ENCODE measurements at places on chromosomes 13 and 19.

GRCh38 chr13:102117175-102117831 lies 284.5 kb downstream of the FGF14 start:
- DNase-seq = no peak

DNA sequence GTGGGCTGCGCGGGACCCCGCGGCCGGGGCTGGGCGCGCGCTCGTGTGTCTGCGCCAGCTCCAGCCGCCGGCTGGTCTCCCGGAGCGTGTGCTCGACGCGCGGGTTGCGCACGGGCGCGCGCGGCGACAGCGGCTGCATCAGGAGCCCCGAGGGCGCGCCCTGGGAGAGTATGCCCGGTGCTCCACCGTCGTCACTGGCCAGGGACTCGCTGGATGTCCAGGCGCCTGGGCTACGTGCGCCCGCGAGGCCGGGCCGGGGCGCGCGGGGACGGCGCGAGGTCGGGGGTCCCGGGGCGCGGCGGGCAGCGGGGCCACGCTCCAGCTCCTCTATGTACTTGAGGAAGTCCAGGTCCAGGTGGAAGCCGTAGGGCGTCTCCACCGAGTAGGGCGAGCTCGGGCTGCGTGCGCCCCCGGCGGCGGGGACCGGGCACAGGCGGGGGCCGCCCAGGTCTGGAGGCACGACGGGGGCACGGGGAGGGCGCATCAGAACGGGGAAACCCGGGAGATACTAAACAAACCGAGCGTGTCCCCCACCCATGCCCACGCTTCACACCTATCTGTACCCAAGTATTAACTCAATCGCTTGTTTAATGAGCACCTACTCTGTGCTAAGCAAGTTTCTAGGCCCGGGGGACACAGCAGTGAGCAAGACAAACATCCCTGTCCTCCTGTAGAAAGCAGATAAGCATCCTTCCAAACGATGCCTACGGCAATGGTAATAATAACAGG lies 7.6 kb downstream of the KANK3 start:
- DNase-seq = no peak

DNA sequence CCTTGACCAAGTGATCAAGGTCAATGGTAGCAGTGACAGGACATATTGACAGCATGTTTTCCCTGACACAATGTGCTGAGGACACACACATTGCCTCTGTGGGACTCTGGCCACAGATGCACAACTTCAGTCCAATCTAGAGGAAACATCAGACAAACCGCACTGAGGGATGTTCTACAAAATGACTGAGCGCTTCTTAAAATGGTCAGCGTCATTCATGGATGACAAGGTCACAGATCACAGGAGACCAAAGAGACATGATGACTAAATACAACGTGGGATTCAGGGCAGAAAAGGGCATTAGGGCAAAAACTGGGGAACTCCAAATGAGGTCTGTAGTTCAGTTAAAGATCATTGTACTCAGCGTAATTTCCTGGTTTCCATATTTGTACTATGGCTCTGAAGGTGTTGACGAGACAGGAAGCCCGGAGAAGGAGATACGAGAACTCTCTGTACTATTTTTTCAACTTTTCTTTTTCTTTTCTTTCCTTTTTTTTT lies 20.6 kb downstream of the PBX4 start:
- no peak for DNase-seq

DNA sequence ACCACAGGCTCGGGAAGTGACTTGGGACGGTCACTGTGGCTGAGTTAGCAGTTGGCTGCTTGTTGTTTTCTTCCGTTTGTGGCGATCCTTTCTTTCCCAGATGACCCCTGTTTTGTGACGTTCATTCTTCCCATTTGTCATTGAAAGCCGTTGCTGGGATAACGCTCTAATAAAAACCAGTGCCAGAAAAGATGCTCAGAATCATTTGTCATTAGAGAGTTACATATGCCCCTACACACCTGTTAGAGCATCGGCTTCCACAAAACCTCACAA lies 39.3 kb upstream of the MCF2L start:
- DNase-seq = no peak

DNA sequence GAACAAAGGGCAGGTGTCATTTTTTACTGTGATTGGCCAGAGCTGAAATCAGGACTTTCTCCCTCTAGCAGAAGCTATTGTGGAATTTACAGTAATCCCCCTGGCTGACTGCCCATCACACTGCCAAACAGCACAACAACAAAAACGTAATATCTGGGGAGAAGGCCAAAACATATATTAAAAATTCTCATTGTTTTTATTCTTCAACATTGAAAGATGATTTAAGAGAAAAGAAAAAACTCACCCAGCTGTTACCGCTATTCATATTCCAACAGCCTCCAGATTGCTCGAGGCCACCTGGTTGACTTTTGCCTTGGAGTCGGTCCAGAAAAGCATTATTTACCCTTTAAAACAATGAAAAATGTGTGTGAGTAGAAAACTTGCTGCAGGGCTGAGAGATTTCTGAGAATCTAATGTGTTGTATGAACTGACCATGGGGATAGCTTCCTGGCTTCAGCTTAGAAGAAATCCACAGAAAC lies 97.2 kb downstream of the EPSTI1 start:
- no peak for DNase-seq

DNA sequence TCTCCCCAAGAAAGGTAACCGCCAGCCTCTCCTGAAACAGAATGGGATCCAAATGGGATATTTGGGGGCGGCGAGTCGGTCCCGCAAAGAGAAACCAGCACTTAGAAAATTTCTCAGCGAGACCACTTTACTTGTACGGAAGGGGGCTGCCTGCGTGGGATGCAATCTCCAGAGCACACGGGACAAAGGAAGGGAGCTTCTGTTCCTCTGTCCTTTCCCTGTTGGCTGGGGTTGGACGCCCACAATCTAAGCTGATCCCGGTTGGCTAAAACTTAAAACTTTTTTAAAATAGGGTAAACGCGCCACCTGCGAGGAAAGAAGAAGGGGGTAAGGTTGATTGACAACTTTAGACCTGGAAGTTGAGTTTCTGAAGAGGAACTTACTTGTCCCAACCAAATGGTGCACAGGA lies 826 bp upstream of the BSG start:
- DNase-seq = no peak

GRCh38 chr13:94707400-94708021 lies 4.8 kb downstream of the SOX21 start:
- no peak for DNase-seq

DNA sequence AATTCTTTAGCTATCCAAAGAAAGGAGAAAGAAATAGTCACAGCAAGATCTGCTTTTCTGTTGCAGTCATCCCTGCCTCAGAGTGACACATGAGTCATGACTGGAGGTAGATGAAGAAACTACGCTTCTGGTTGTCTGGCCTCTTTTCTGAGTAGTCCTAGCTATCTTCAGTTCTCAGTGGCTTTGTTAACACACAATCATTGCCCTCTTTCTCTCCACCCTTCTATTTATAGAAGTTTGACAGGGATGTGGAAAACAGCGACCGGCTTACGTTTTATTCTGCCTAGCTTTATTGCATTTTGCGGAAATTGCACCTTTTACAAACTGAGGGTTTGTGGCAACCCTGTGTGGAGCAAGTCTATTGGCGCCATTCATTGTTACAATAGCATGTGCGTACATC lies 26.7 kb downstream of the SPATA13 start:
- DNase-seq = no peak

- DNase-seq = no peak
These were observed 101.1 kb upstream of the FRY start for GRCh38 chr13:31930490-31930889.

DNA sequence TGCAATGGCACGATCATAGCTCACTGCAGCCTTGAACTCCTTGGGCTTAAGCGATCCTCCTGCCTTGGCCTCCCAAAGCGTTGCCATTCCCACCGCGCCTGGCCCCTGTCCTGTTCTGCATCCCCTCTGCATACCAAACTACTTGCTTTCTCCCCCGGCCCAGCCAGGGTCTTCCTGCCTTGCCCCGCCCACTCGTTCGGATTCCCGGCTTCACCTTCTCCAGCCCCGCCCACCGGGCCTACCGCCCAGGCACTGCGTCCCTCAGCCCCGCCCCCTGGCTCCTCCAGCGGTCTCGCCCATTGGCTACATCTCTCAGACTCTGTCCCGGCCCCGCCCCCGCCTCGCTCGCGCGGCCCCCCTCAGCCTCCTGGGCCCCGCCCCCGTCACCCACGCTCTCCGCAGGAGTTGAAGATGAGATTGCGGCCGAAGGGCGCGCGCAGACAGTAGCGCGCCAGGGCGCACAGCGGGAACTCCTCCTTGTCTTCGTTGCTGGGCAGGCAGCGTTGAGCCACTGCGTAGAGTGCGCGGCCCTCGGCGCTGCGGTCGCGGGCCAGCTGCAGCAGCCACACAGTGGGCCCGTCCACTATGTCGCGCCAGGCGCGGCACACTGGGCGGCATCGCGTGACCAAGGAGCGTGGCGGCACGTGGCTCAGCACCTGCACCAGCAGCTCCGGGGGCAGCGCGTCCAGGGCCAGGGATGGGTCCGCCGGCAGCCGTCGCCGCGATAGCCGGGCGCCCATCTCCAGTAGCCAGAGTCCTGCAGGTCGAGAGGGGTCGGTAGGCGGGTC lies 19.0 kb downstream of the MRPS12 start:
- no peak for DNase-seq

GRCh38 chr13:113732176-113732960 lies 26.7 kb upstream of the TMEM255B start:
- DNase-seq = no peak

GRCh38 chr13:78376822-78377221 lies 226.5 kb downstream of the POU4F1 start:
- DNase-seq = no peak

DNA sequence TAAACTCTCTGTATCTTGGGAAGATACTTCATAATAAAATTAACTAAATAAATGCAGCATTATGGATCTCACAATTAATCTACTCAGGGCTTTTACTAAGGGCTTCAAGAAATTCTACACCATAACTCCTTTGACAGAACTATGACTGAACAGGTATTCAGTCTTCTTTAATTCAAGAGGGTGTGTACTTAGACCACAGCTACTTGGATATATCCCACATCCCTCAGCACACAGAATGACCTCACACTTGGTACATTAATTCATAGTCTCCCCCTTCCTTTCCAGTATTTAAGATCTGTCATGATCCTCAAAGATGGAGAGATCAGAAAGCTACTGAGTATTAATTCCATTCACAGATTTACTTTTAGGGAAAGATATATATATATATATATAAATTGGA lies 11.6 kb downstream of the DIAPH3 start:
- no peak for DNase-seq

GRCh38 chr13:44407379-44407778 lies 33.8 kb downstream of the SERP2 start:
- DNase-seq = no peak

DNA sequence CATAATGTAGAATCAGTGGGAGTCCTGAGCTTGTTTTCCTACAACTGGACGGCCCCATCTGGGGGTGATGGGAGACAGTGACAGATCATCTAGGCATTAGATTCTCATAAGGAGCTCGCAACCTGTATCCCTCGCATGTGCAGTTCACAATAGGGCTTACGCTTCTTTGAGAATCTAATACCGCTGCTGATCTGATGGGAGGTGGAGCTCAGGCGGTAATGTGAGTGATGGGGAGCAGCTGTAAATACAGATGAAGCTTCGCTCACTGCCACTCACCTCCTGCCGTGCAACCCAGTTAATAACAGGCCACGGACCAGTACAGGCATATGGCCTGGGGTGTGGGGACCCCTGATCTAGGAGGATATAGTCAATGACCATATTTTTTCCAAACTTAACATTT lies 38.8 kb downstream of the RCBTB1 start:
- no peak for DNase-seq

- DNase-seq = no peak
These were observed 11.6 kb upstream of the DNMT1 start for GRCh38 chr19:10206226-10206885.

DNA sequence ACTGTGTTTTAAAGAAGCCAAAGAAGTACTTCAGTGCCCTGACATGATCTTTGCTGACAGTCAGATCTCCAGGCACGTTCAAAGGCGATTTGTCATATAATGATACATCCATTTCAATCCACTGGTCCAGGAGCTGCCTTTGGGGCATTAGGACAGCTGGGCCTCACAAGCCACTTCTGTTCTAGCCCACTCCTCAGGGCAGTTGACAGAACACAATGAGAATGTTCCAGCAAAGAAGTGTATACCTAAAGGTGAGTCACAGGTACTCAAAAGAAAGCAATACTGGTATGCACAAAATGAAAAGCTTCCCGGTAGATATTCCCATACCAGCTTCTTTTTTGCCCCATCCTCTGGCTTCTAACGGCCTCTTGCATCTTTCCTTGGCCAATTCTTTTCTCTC lies 12.5 kb upstream of the MAP3K10 start:
- no peak for DNase-seq

DNA sequence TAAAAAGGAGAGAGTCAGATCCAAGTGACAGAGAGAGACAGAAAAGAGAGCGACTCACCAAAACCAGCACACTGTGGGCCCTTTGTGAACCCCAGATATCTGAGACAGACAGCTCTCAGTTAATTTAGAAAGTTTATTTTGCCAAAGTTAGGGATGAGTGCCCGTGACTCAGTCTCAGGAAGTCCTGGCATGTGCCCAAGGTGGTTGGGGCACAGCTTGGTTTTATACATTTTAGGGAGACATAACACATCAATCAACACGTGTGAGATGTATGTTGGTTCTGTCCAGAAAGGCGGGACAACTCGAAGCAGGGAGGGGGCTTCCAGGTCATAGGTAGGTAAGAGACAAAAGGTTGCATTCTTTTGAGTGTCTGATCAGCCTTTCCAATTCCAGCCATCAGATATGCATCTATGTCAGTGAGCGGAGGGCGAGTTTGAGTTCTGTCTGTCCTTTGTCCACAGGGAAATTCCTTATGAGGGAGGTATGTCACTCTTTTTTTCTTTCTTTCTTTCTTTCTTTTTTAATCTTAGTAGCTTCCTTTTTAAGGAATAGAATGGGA lies 37.2 kb upstream of the ATP11A start:
- no peak for DNase-seq

DNA sequence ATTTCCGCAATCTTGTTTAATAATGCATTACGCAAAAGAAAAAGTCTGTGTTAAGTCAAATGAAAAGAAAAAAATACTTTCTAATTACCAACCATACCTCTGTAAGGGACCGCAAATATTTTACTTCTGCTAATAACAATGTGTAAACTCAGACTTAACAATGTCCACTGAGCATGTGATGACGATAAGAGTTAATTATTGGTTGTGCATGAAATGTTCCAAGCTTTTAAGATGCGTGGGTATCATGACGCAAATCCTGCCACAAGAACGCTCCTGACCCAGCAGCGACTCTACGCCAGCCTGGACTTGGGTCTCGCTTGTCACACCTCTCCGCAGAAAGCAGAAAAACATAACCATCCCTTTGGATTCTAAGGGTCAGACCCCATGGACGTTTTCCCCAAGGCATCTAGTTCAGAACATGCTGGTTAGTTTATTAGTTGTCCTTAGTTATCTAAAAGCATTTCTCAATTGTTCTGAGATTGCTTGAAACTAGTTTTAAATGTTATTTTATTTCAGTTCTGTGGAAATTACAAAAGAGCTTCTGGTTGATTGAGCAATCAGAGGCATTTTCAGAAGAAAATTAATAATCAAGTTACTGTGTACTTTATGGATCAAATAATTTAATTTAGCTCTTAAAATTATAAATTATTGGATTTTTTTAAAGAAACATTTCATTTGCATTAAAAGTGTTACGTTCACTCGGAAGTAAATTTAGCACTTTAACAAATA lies 779.9 kb upstream of the ARGLU1 start:
- DNase-seq = no peak
